ENCODE measurements at places on chromosomes 1 and 21. TPM values are rescaled to one million over a fixed set of nuclear protein-coding genes. Genes with fewer than 3 reads are reported as not detected.

GRCh38 chr1:63448731-63449246 is 74.2 kb downstream of the ITGB3BP start:
- no peaks in the 10 kb centered on the region for H3K4me1 ChIP-seq
- no peak for DNase-seq
- no peaks in the 10 kb centered on the region for H3K27me3 ChIP-seq
- no peak overlapping the region for H3K27ac ChIP-seq

GRCh38 chr1:177065430-177065829 is 99.1 kb downstream of the ASTN1 start:
- no peak overlapping the region for H3K27ac ChIP-seq
- no peak for DNase-seq
- H3K36me3 ChIP-seq, result peaks cover 2% of the 10 kb centered on the region
- H3K4me1 ChIP-seq, result peaks cover 34% of the 10 kb centered on the region

GRCh38 chr1:236280438-236281197 is 1.1 kb downstream of the ERO1B start:
- H3K36me3 ChIP-seq, result no peaks in the 10 kb centered on the region
- H3K4me1 ChIP-seq, result peaks cover 14% of the 10 kb centered on the region
- no peak for DNase-seq
- H3K27ac ChIP-seq, result no peak overlapping the region

DNA sequence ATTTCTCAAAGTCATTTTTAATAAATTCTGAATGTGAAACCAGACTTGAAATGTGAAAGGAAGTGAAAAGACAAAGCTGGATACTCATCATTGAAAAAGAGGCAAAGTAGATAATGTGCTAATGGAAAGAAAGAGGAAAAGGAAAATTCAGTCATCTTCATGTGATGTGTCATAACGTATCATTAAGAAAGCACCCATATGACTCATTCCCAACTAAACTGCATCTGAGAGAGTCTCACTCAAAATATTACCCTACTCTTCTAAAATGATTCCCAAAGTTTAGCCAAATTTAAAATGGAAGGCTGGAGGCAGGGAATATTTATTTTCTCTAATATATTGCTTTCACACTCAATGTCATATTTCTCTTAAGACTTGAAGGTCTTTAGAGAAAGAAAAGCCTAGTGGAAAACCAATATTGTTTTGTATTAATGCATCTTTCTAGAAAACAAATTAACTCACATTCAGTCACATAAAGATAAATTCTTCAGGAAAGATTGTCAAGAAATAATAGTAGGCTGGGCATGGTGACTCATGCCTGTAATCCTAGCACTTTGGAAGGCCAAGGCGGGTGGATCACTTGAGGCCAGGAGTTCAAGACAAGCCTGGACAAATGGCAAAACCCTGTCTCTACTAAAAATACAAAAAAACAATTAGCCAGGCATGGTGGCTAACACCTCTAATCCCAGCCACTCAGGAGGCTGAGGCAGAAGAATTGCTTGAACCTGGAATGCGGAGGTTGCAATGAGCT is 129.9 kb downstream of the SLC30A10 start:
- no peak overlapping the region for H3K27ac ChIP-seq
- H3K36me3 ChIP-seq, result no peaks in the 10 kb centered on the region
- H3K4me3 ChIP-seq, result no peak overlapping the region

The PTGER3 gene
- total RNA-seq, result 0.50 TPM

GRCh38 chr1:24999906-25000305 is 69.8 kb upstream of the RUNX3 start:
- H3K36me3 ChIP-seq, result no peaks in the 10 kb centered on the region
- H3K27me3 ChIP-seq, result no peaks in the 10 kb centered on the region
- DNase-seq, result no peak

GRCh38 chr1:4512636-4513035 is 141.8 kb upstream of the AJAP1 start:
- H3K27ac ChIP-seq, result no peak overlapping the region
- no peaks in the 10 kb centered on the region for H3K27me3 ChIP-seq
- H3K36me3 ChIP-seq, result peaks cover 72% of the 10 kb centered on the region

- no peak for DNase-seq
- H3K4me1 ChIP-seq, result no peaks in the 10 kb centered on the region
- H3K27ac ChIP-seq, result no peak overlapping the region
- H3K36me3 ChIP-seq, result no peaks in the 10 kb centered on the region
- no peak overlapping the region for H3K4me3 ChIP-seq
Measured at GRCh38 chr1:78334952-78335351, 155.8 kb upstream of the PTGFR start.

- peaks cover 7% of the 10 kb centered on the region for H3K27me3 ChIP-seq
- H3K36me3 ChIP-seq, result no peaks in the 10 kb centered on the region
- no peak overlapping the region for H3K4me3 ChIP-seq
- no peak overlapping the region for H3K27ac ChIP-seq
Measured at GRCh38 chr21:25464275-25464674, 143.0 kb downstream of the MRPL39 start.

DNA sequence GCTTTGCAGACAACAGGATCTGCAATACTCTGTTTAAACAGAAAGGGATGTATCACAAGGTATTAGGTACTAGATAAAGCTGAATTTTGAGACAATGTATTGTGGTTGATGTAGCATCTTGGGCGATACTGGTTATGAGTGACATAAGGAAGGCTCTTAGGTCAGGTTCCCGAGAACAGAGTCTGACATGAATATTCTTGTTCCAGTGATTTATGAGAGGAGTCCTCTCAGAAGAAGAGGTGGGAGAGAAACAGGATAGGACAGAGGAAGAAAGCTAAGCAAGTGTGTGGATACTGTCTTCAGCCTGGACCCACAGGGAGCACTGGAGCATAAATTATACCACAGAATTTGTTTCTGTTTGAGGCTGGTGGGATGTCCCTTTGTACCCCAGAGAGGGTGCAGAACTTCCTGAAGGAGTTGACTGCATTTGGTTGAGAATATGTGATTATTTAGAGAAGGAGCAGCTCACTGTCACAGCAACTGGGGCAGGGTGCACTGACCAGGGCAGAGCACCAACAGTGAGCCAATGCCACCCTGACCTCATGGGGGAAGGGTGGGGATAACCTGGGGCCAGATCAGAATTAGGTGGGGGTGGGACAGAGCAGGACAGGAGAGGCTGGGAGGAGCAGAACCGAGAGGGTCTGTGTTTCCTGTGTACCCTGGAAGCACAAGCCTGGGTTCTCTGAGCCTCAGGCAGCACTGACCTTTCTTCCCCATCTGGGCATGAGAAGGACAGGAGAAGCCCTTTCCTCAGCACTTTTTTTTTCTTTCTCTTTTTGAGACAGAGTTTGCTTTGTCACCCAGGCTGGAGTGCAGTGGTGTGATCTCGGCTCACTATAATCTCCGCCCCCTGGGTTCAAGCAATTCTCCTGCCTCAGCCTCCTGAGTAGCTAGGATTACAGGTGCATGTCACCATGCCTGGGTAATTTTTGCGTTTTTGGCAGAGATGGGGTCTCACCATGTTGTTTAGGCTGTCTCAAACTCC is 36.3 kb upstream of the SLC6A9 start:
- no peak overlapping the region for H3K27ac ChIP-seq
- H3K27me3 ChIP-seq, result peaks cover 39% of the 10 kb centered on the region
- H3K4me3 ChIP-seq, result no peak overlapping the region
- DNase-seq, result no peak
- peaks cover 19% of the 10 kb centered on the region for H3K4me1 ChIP-seq

DNA sequence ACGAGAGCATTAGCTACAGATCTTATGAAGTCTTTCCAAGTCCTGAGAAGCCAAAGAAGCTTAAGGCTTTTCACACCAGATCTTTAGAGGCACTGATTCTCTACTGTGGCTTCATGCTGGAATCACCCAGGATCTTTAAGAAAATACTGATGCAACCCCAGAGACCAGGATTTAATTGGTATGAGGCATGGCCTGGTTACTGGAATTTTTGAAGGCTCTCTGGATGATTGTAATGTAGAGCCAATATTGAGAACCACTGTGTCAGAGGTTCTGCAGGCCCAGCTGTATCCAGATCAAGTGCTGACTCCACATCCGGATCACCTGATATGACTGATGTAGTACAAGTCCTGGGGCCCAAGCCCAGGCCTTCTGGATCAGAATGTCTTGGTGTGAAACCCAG is 105.7 kb downstream of the PLPPR5 start:
- DNase-seq, result no peak
- 0 out of 2 replicates have a peak, but pooled peaks cover 3% of the 10 kb centered on the region for H3K36me3 ChIP-seq
- no peak overlapping the region for H3K27ac ChIP-seq
- no peak overlapping the region for H3K4me3 ChIP-seq

The CSF1 gene
- total RNA-seq, result 2.5 TPM

The TCP10L gene
- 1.6 TPM for total RNA-seq

GRCh38 chr21:46082963-46083790 is 14.7 kb upstream of the COL6A2 start:
- H3K27ac ChIP-seq, result no peak overlapping the region
- H3K4me3 ChIP-seq, result no peak overlapping the region
- H3K36me3 ChIP-seq, result peaks cover 6% of the 10 kb centered on the region
- H3K27me3 ChIP-seq, result no peaks in the 10 kb centered on the region
- no peak for DNase-seq

- H3K27me3 ChIP-seq, result peaks cover 44% of the 10 kb centered on the region
- peak; percentile 61 for DNase-seq
- H3K27ac ChIP-seq, result no peak overlapping the region
- peak overlapping the region; percentile 52 for H3K4me3 ChIP-seq
Measured at GRCh38 chr1:32361674-32362473, 411 bp downstream of the FAM229A start.

Measured in WTC11 (cell line).